ENCODE measurements at places on chromosomes 11 and 22. TPM values are rescaled to one million over a fixed set of nuclear protein-coding genes. Genes with fewer than 3 reads are reported as not detected.

GRCh38 chr11:111527279-111527678 is 12.7 kb downstream of the HOATZ start:
- H3K27me3 ChIP-seq: no peaks in the 10 kb centered on the region
- H3K27ac ChIP-seq: no peak overlapping the region
- H3K36me3 ChIP-seq: no peaks in the 10 kb centered on the region
- H3K4me3 ChIP-seq: no peak overlapping the region
- no peaks in the 10 kb centered on the region for H3K4me1 ChIP-seq

- no peak overlapping the region for H3K4me3 ChIP-seq
- no peaks in the 10 kb centered on the region for H3K36me3 ChIP-seq
- no peak overlapping the region for H3K27ac ChIP-seq
- H3K4me1 ChIP-seq: no peaks in the 10 kb centered on the region
- DNase-seq: peak; percentile 46
- no peaks in the 10 kb centered on the region for H3K27me3 ChIP-seq
Observed at GRCh38 chr22:32324505-32325415, 32.9 kb upstream of the RFPL3 start.

GRCh38 chr11:70233511-70233934 is 30.4 kb downstream of the FADD start:
- no peaks in the 10 kb centered on the region for H3K36me3 ChIP-seq
- H3K4me1 ChIP-seq: no peaks in the 10 kb centered on the region
- H3K27ac ChIP-seq: no peak overlapping the region
- peaks cover 3% of the 10 kb centered on the region for H3K27me3 ChIP-seq
- DNase-seq: no peak
- no peak overlapping the region for H3K4me3 ChIP-seq

- H3K4me1 ChIP-seq: no peaks in the 10 kb centered on the region
- no peaks in the 10 kb centered on the region for H3K27me3 ChIP-seq
- no peak overlapping the region for H3K4me3 ChIP-seq
- no peak for DNase-seq
Observed at GRCh38 chr22:45845076-45845487, 131.9 kb downstream of the WNT7B start.

GRCh38 chr11:26904132-26904531 is 89.8 kb upstream of the FIBIN start:
- no peak overlapping the region for H3K4me3 ChIP-seq
- no peak for DNase-seq
- no peaks in the 10 kb centered on the region for H3K36me3 ChIP-seq
- no peaks in the 10 kb centered on the region for H3K4me1 ChIP-seq
- H3K27me3 ChIP-seq: no peaks in the 10 kb centered on the region

DNA sequence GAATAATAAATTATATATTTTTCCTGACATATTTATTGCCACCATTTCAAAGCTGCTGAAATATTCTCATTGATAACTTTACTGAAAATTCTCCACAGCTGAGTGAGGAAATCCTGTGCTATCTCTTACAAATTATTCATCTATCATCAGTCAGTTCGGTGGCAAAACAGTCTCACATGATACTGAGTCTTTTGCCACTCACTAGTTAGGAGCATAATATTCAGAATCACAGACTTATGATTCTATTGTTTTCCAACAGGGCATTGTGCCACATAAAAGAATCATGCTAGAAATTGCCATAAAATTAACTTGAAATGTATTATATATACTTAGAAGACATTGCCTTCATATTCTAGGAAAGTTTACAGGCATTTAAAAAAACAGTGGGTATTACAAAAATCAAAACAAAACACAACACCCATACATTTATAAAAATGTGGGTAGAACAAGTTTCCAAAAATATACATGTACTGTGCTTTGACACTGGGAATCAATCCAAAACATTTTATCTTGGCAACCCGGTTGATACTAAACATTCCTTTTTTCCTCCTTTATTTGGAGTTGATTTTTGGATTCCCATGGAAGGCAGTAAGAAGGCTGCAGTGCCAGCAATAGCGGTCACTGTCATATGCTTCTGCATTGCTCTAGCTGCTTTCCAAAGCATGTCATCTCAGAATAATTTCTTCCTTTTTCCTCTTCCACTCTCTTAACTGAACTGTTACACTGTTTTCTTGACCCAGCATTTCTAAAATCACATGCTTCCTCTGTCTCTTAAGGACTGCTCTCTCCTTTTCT is 42.5 kb downstream of the ATG16L2 start:
- no peak overlapping the region for H3K4me3 ChIP-seq
- no peak for DNase-seq
- no peaks in the 10 kb centered on the region for H3K27me3 ChIP-seq

GRCh38 chr11:75653532-75653931 is 15.3 kb downstream of the MAP6 start:
- no peaks in the 10 kb centered on the region for H3K36me3 ChIP-seq
- DNase-seq: no peak
- no peak overlapping the region for H3K27ac ChIP-seq
- no peaks in the 10 kb centered on the region for H3K27me3 ChIP-seq

GRCh38 chr11:66619080-66619554 is 2.7 kb downstream of the RBM14 start:
- peaks cover 7% of the 10 kb centered on the region for H3K36me3 ChIP-seq
- peaks cover 64% of the 10 kb centered on the region for H3K4me1 ChIP-seq
- no peaks in the 10 kb centered on the region for H3K27me3 ChIP-seq
- peak overlapping the region; percentile 98 for H3K27ac ChIP-seq
- peak overlapping the region; percentile 98 for H3K4me3 ChIP-seq

DNA sequence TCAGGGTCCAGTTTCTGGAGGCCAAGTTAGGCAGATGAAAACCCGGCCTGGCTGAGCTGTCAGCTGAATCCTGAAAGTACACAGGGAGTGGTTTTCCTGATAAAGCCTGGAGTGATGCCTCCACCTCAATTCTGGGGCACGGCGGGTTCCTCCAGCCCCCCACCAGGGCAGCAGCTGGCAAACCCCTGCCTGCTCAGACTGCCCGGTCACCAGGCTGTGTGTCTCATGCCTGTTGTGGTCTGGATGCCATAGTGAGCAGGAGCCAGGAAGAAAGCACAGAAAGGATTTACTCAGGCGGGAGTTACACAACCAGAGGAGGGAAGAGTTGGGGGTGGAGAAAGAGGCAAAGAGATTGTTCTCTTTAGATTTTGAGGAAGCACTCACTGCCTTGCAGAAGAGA is 119.9 kb upstream of the RASSF10 start:
- H3K27ac ChIP-seq: no peak overlapping the region
- H3K4me3 ChIP-seq: no peak overlapping the region
- no peaks in the 10 kb centered on the region for H3K27me3 ChIP-seq

DNA sequence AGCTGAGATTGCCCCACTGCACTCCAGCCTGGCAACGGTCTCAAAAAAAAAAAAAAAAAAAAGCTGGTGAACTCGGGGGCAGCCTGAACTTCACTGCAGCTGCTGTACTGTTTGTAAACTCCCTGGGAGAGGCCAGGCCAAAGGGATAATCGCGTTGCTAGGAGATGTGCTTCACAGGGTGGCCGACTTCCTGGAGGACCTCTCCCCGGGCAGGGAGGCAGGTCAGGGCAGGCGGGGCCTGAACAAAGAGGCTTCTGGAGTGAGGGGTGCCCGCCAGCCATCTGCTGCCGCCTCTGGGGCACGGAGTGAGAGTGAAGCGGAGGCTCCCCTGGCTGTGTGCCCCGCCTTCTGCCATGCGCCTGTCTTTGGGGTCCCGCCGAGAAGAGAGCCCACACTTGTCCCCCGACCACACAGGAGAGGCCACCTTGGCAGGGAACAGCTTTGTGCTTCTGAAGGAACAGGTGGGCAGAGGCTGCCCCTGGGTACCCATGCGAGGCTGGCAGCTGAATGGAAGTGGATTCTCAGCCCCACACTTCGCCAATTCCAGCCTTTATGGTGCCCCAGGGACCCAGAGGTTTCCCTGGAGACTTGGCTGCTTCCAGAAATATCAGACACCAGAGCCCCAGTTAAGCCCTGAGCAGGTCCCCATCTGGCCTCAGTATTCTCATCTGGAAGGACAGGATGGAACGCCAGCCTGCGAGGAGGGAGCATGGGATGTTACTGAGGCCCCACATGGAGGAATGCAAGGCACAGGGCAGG is 29.6 kb downstream of the TMEM184B start:
- DNase-seq: no peak
- peaks cover 40% of the 10 kb centered on the region for H3K36me3 ChIP-seq
- peak overlapping the region; percentile 32 for H3K27ac ChIP-seq
- H3K27me3 ChIP-seq: no peaks in the 10 kb centered on the region

DNA sequence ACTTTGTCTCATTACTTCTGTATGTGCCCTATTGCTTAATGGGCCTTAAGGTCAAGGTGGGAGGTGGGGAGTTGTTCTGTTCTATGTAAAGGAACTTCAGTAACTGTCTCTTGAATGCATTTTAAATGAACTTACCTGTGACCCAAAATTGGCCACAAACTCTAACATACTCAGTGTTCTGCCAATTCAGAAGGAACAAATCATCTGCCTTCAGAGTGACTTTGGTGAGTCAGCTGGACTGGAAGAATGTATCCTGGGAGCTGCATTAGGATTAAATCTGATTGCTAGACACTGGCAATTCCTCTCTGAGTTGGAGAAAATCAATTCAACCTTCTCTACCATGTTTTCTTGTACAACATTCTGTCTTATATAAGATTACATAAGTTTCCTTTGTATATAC is 1104.8 kb downstream of the DLG2 start:
- H3K27ac ChIP-seq: no peak overlapping the region
- no peak overlapping the region for H3K4me3 ChIP-seq
- no peaks in the 10 kb centered on the region for H3K4me1 ChIP-seq
- H3K27me3 ChIP-seq: no peaks in the 10 kb centered on the region

DNA sequence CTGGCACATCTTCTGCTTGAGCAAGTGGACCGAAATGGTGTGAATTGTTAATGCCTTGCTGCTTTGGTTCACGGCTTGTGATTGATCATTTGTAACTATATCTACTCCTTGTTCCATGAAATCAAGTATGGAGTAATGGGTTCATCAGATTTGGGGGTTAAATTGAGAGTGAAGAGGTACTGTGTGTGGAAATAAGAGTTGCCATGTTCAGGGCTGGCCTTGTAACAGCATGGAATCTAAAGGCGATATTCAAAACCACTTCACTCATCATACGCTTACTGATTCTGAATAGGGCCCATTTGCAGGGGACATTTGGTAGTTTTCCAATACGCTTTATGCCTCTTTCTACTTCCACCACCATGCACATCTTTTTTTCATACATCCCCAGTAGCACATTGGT is 122.2 kb downstream of the DCDC1 start:
- no peaks in the 10 kb centered on the region for H3K27me3 ChIP-seq
- no peaks in the 10 kb centered on the region for H3K4me1 ChIP-seq
- no peak overlapping the region for H3K4me3 ChIP-seq

OR51I1 gene
- total RNA-seq: 0.73 TPM

UBQLN3 gene
- total RNA-seq: 0.30 TPM

MPZL3 gene
- 4.3 TPM for total RNA-seq

DGAT2 gene
- total RNA-seq: 44.2 TPM

SPECC1L gene
- 65.4 TPM for total RNA-seq

APOBEC3F gene
- 14.1 TPM for total RNA-seq

MN1 gene
- total RNA-seq: 0.54 TPM

GGTLC2 gene
- not detected for total RNA-seq

BAIAP2L2 gene
- 1.2 TPM for total RNA-seq

FAM111B gene
- 5.8 TPM for total RNA-seq

Data from spleen (tissue), 13 donors.